ENCODE measurements at places on chromosomes 13 and 19. TPM values are rescaled to one million over a fixed set of nuclear protein-coding genes. Genes with fewer than 3 reads are reported as not detected.

KCNN1 gene
- not detected for polyA plus RNA-seq

ZNF383 gene
- polyA plus RNA-seq, result 9.6 TPM

TMED1 gene
- 26.9 TPM for polyA plus RNA-seq

LTBP4 gene
- 22.1 TPM for polyA plus RNA-seq

HSH2D gene
- polyA plus RNA-seq, result 122 TPM

CARM1 gene
- polyA plus RNA-seq, result 1.4 TPM

SRRM5 gene
- not detected for polyA plus RNA-seq

RCBTB2 gene
- polyA plus RNA-seq, result 3.5 TPM

Measured in IgD-negative memory B cell (primary cell).